ELF-1 (cell line): ENCODE measurements at places on chromosomes 4 and X.

- DNase-seq = no peak
Observed at GRCh38 chr4:513327-513726, 14.3 kb downstream of the PIGG start.

DNA sequence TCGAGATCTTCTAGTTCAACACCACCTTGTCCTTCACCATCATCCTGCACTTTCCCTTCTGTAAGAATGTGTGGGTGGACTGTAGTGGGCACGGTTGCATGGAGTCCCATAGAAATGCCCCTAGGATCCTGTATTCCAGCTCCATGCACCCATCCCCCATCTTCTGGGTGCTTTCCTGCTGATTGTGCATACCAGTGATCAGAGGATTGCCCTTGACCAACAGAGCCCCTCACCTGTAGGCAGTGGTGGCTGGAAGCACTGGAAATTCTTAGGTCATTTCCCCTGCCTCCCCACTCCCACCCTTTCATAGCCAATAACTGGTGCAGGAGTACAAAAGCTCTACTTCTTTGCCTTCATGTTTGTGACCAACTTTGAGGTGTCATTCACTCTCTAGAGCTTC lies 213.4 kb upstream of the ARSJ start:
- no peak for DNase-seq

- DNase-seq = no peak
Observed at GRCh38 chrX:96721354-96721753, 36.7 kb downstream of the DIAPH2 start.

GRCh38 chr4:98260047-98260578 lies 1.1 kb upstream of the RAP1GDS1 start:
- peak; percentile 85 for DNase-seq

DNA sequence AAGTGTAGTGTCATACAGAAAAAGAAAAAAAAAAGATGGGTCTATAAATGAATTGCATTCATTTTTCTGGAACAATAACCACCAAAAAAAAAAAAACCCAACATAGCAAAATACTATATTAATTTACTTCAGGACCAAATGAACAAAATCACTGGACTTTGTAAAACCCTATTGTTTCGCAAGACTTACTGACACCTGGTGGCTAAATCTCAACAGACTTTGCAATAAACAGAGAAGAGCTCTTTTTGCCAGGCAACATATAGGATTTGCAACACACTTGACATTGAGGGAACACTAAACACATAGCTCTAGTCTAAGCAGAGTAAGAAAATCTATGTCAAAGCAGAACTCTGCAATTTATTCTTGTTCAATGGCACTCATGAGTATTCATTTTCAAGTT lies 990.2 kb downstream of the STPG2 start:
- no peak for DNase-seq

DNA sequence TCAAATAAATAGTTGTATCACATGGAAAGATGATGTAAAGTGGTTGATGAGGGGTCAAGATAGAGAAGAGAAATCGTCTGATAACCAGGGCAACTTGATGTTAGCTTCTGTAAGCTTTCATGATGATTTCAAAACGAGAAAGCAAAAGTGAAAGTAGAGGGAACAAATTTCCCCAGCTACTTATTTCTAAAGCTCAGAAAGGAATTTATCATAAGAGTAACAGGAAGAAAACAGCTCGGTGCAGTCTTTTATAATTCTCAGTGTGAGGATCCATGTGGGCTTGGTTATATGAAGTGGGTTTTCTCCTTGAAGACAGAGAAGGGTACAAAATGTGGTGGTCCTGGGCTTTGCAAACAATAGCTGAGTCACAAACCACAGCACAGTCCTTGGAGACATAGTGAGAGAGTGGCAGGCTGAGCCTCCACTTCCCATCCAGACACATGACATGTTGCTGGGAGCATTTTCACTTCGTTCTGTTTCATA lies 32.1 kb upstream of the GLRA2 start:
- no peak for DNase-seq

DNA sequence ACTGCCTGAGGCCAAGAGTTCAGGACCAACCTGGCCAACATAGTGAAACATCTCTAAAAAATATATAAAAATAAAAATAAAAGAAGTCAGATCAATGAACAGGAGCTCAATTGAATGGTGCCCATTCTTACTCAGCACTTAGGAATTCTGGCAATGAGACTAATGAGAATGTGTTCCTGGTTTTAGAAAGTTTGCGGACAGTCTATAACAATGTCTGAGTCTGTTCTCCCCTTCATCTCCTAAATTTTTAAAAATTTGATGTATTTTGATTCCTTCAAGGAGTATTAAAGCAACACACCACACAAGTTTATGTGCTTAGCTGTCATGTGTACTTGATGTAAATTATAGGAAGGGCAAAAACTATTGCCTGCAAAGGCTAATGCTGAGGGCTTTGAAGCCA lies 30.6 kb upstream of the KCNIP4 start:
- DNase-seq = no peak

DNA sequence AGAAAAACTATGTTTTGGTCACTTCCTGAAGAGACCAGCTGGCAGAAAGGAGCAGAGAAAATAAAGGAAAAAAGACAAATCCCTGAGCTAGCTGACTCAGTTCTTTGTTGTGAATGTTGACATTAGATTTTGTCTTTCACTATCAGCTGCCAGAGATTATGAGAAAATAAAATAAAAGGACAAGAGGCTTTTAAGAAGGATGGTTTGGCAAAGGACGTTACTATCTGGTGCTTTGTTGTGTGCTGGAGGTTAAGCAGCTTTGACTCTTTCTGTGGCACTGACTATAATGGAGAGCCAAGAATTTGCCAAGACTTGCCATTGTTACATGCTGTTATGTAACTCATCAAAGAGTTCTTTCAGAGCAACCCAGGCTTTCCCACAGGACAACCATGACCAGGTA lies 12.1 kb downstream of the ASB5 start:
- no peak for DNase-seq

DNA sequence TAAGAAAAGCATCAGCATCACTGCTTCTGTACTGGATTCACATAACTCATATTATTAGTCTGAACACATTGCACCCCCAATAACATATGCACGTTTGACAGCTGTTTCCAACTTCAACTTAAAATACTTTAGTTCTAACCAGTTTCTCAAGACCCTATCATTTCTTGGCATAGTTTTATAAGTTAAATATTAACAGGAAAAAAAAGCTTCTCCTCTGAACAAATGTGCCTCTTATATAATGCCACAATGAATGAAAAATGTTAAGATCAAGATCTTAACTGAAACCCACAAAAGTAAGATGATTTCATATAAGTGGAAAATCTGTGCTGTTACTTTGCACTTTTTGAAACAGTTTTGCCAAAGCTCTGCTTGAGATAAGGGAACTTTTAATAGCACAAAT lies 652.8 kb upstream of the FAM241A start:
- DNase-seq = no peak

- peak; percentile 73 for DNase-seq
Observed at GRCh38 chrX:1618689-1619088, 3.8 kb downstream of the ASMT start.

DNA sequence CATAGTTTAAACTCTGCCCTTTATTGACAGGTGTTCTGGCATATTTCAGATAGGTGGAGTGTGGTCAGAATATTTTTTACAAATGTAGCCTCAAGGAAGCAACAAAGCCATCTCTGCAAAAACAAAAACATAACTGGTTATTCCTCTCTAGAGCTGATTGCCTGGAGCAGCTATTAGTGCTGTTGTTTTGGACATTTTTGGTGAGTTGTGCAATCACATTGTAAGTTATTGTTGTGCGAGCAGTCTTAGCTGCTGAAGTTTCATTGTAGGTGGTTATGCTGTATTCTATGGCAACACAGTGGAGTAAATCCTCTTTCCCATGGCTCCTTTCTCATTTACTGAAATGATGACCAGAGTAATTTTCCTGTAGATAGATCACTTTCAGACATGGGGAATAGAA lies 1413.0 kb downstream of the PCDH7 start:
- DNase-seq = no peak

DNA sequence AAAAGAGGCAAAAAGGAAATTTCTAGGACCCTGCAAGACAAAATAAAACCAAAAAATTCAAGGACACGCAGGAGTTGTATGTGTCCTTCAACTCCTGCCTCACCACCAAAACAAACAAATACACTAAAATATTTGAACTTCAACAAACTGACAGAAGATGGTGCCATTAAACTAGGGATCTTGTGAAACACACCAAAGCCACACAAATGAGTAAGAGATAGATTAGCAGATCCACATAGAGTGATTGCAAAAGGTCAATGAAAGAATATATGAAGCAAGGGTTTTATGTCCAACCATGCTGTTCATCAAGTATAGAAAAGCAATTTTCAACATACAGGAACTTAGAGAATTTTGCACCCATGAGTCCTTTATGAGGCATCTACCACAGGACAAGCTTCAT lies 40.1 kb upstream of the SCML1 start:
- DNase-seq = no peak

- no peak for DNase-seq
Observed at GRCh38 chrX:151870602-151871001, 42.1 kb upstream of the MAGEA4 start.

GRCh38 chr4:81634766-81635549 lies 163.3 kb upstream of the RASGEF1B start:
- no peak for DNase-seq

GRCh38 chr4:837772-838171 lies 11.8 kb upstream of the CPLX1 start:
- no peak for DNase-seq

- peak; percentile 50 for DNase-seq
Observed at GRCh38 chrX:40152173-40152711, 54.5 kb upstream of the BCOR start.

DNA sequence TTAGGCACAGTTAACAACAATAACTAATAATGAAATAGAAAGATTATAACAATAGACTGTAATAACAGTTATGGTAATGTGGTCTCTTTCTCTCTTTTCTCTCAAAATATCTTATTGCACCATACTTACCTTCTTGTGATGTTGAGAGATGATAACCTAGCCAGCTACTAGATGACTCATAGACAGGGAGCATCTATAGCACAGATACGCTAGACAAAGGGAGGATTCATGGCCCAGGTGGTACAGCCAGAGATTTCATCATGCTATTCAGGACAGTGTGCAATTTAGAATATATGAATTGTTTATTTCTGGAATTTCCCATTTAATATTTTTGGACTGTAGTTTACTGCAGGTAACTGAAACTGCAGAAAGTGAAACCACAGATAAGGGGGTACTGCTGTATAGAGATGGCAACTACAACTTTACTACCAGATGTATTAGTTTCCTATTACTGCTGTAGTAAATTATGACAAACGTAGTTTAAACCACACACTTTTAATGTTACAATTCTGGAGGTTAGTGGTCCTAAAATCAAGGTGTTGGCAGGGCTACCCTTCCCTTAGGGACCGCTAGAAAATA lies 41.8 kb upstream of the MAGED1 start:
- no peak for DNase-seq

DNA sequence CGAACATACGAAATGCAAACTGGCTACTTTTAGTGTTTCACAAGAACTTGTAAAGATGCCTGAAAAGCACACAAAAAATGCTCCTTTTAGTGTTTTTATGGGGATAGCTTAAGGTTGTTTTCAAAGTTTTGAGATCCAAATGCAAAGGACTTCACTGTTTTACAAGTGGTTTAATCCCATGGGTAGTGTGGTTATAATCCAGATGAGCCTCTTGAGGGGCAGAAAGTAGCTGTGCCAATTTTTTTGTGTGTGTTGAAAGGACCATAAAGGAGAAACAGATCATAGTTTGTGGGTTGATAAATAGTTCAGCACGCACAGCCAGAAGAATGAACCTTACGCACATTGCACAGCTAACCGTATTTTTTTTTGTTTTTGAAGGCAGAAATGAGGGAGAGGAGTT lies 126.9 kb upstream of the GIMD1 start:
- no peak for DNase-seq

- no peak for DNase-seq
Observed at GRCh38 chr4:10188400-10189004, 71.9 kb upstream of the WDR1 start.

DNA sequence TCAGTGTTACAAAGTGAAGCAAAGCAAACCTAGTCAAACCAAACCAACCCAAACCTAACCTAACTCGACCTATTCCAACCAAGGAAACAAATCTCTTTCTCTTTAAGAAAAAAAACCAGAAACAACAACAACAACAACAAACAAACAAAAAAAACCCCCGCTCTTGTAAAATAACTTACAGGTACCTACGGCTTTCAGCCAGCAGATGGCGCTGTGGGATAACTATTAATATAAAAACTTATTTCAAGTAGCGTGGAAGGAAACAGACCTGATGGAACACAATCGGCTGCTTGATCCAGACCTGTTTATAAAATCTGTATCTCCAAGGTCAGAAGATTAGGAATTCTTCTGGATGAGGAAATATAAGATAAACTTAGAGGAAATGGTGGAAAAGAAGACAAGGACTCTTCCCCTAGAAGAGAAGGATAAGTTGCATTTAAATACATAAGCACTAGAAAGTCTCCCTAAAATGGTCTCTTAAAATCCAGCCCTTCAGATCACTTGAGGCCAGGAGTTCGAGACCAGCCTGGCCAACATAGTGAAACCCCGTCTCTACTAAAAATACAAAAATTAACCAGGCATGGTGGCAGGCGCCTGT lies 34.4 kb upstream of the CDKL5 start:
- peak; percentile 57 for DNase-seq

- peak; percentile 4 for DNase-seq
Observed at GRCh38 chrX:96889726-96890125, 6.0 kb downstream of the RPA4 start.

DNA sequence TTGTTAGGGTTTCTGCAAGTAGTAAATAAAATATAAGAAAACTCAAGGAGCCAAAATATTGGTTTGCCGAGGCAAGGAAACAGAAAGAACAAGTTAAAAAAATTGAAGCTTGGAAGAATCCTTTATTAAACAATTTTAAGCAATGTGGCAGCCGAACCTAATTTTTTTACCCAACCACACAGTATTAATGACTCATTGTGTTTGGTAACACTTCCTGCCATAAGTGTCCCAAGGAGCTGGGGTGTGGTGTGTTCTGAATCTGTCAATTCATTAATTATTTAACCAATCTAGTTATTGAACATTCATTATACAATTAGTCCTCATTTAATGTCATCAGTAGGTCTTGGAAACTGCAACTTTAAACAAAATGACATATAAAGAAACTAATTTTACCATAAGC lies 19.3 kb upstream of the CPE start:
- no peak for DNase-seq

GRCh38 chr4:38562751-38563198 lies 101.2 kb upstream of the KLF3 start:
- DNase-seq = peak; percentile 15

DNA sequence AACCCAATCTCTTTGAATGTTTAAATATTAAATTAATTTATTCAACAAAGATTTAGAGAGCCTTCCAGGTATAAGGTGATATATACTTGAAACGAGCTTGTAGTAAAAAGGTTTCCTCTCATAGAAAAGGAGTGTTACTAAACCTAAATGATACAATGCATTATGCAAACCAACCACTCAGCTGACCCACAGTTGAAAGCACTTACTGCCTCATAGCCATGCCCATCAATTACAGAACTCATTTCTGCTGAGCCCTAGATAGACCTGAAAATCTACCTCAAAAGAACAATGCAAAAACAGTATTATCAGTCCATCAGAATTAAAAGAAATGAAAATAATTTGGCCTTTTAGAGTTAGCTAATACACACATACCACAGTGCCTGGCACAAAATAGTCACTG lies 75.4 kb downstream of the KCNIP4 start:
- DNase-seq = no peak
